ENCODE measurements at places on chromosomes 6 and 20.

- no peak for DNase-seq
Observed at GRCh38 chr6:150928882-150929281, 63.4 kb downstream of the MTHFD1L start.

DNA sequence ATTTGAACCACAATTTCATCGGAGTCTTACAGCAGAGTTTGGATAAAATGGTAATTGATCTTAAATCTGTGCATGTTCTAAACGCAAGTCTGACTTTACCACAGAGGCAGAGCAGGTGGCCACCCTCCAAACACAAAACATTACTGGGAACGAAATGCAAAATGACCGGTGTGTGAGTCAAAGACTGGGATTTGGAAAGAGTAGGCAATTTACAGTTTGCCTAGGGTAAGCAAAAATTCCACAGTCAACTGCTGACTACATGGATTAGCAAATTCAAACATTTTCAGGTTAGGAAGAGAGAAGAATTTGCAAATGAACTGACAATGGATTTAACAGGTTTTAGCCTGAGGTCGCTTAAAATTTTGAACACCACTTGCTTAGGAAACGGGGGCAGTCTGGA lies 444.4 kb downstream of the HDGFL1 start:
- DNase-seq, result no peak

- no peak for DNase-seq
Observed at GRCh38 chr6:80608881-80609280, 502.4 kb downstream of the BCKDHB start.

DNA sequence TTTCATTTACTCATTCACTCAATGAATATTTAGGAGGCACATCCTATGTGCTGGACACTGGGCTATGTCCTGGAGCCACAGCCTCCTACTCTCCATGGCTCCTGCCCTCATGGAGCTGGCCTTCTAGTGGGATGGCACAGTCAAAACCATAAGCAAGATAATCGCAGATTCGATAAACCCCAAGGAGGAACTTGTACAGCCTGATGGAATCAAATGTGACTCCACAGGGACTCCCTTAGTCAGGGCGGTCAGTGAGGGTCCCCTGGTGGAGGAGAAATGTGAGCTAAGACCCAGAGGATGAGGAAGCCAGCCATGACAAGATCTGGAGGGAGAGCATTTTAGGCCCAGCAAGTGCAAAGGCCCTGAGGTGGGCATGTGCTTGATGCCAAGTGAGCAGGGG lies 211.9 kb downstream of the PREX1 start:
- no peak for DNase-seq

- DNase-seq, result no peak
Observed at GRCh38 chr6:14095437-14095836, 22.1 kb upstream of the CD83 start.

DNA sequence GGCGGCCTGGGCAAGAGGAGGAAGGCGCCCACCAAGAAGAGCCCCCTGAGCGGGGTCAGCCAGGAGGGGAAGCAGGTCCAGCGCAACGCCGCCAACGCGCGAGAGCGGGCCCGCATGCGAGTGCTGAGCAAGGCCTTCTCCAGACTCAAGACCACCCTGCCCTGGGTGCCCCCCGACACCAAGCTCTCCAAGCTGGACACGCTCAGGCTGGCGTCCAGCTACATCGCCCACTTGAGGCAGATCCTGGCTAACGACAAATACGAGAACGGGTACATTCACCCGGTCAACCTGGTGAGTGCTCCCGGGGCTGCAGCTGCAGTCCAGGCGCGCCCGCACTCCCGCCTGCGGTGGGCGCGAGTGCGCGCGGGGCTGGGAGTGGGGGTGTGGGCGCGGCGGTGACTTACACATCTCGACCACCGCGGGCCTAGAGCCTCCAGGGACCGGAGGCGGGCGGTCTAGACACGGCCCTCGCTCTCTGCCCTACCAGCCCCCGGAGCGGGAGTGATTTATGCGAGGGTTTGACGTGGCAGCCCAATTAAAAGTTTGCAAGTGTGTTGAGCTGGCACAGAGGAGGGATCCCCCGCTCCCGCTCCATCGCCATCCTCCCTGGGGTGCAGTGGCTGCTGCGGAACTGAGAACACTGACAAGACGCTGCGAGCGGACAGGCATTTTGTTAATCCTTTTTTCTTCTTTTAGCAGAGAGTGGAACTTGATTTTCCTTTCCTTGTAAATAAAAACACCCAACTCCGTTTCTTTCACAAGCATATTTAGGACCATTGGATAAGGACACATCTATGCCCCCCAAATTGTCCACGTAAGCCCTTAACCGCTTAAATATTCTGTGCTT lies 867 bp downstream of the TCF21 start:
- no peak for DNase-seq

DNA sequence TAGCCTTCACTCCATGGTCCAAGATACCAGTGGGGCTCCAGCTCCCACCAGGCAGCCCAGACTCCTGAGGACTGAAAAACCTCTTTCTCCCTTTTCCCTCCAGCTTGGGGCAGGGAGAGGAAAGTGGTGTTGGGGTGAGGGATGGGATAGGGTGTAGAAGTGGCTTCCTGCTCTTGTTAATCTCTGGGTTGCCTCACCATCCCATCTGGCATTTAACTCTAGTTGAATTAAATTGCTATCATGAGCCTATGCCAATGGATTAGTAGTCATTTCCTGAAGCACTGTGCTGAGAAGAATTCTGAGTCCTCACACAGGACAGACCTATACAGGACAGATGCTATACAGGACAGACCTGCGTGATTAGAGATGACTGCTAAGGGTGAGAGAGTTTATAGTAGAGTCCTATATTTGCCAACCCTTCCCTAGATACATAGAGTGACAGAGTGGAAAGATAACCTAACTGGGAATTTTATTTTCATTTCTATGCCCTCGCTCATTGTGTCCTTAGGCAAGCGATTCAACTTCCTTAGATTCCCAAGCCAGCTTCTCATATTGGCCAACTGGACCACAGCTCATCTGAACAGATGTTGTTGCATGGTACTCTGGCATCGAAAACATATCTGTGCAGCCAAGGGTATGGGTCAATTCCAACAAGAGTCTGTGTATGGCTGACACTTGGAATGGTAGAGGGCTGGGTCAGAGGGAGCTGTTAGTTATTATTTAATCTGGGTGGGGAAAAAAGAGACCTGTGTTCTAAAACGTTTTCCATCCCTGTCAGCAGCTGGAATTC lies 42.8 kb downstream of the MCHR2 start:
- no peak for DNase-seq

GRCh38 chr20:4809707-4810106 lies 88.0 kb downstream of the PRND start:
- no peak for DNase-seq

DNA sequence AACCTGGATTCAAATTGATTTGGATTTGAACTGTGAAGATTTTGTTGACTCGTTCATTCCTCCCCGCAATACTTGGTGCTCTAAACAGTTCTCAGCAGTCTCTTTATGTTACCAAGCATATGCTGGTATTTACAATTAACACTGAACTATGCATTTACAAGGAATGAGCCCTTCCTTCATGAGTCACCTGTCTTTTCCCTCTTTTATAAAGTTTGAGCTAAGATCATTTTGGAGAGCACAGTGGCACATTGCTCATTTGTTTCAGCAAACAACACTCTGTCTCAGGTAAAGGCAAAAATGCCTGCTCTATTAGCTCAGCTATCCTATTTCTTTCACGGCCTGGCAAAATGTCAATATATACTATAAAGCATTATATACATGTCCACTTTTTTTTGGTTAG lies 285.4 kb downstream of the PHACTR1 start:
- DNase-seq, result no peak

DNA sequence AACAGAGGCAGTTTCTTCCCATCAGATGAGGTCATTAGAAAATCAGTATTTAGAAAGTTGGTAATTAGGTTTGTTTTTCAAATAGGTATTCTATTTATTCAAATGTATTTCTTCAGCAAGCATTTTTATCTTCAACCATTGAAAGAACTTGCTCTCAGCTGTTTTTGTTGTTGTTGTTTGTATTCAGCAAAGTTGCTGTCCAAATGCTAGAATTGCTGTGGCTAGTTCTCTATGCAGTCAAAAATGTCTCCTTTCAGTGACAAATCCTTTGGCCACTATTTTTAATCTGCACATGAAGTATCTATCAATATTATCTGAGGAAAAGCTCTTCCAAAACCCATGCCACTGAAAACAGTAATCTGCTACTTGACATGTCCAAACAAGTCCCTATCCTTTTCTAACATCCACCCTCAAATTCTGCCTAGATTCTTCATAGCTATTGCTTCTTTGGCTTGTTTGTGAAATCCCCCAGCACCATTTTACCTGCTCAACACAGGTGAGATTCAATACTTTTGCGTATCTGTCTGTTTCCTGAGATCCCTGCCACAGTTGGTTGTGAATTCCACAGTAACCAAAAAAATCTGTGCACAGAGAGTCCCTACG lies 1005.4 kb downstream of the GRIK2 start:
- no peak for DNase-seq

DNA sequence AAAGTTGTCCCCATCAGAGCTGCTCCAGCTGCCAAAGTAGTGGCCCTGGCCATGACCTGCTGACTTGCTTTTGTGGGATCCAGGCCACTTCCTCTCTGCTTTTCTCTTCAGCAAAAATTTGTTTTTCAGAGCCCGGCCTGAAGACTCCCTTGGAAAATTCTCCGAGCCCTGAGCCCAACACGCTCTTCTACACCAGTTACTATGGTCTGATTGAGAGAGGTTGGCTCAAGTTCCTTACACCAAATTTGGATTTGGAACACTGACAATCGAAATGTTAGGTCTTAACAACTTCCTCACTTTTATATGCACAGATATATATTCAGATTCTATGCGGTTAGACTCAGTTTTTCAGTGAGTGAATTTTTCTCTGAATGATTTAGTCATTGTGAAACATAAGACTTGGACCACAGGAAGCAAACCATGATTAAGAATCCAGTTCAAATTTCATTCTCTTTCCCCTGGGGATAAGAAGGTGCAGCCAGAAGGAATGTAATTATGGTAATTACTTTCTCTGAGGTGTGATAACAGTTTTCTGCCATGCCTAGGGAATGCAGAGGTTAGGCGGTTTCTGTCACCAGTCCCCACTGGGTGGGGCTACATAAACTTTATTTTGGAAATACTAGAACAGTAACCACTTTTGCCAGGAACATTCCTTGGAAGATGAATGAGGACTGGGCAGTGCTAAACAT lies 365.2 kb downstream of the SYNE1 start:
- DNase-seq, result no peak

- no peak for DNase-seq
Observed at GRCh38 chr6:34958734-34959133, 69.7 kb downstream of the ANKS1A start.

All from BJ (cell line).